ENCODE measurements at places on chromosomes 5 and 9. TPM values are rescaled to one million over a fixed set of nuclear protein-coding genes. Genes with fewer than 3 reads are reported as not detected.

The RNF208 gene
- total RNA-seq, result not detected

GRCh38 chr5:180433032-180433422 lies 61.2 kb upstream of the CNOT6 start:
- DNase-seq, result no peak

The ANKRD31 gene
- 2.8 TPM for total RNA-seq

DNA sequence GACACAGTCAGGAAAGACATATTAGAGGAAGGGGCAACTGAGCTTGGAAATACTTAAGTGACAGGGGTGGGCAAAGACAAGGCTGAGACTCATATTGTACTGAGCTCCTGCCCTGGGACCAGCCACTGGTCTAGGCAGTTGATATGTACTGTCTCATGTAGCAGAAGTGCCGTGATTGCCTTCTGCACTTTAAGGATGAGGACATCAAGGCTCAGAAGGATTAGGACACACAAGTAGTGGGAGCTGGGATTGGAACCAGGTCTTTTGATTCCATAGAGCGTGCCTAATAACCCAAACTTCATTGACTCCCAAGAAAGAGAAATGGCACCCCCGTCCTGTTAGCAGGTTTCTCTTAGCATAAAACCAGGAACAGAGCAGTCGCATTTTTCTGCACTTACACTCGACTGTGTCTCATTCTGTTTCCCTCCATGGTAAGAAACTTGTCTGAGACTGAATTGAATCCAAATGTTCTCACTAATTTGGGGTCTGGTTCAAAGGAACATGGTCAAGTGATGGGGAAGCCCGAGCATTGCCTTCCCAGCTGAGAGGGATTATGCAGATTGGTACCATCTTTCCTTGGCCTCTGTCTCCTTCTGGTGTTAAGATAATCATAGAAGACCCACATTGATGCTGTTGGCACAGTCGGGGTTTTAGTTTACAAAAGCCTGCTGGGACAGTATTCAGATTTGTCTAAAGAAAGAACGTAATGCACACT lies 70.4 kb downstream of the ANGPTL2 start:
- no peak for DNase-seq

- DNase-seq, result no peak
These were observed 353.1 kb downstream of the PTPRD start for GRCh38 chr9:10259668-10260067.

The CDX1 gene
- not detected for total RNA-seq

The ZNF300 gene
- total RNA-seq, result not detected

DNA sequence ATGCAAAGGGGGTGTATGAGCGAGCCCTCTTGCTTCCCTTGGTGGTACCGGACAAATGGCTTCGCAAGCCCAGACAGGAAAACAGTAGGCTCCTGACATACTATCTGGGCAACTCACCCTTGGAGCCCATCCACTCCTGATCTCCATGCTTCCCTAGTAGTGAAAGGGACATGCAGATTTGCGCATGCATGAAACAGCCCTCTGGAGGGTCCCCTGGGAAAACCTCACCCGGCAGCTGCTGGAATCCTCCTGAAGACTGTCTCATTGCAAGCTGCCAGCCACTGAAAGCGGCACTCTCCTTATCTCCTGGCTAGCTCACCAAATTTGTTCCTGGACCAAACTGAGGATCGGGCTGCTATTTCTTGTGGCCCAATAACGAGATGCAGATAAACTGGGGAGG lies 10.2 kb downstream of the ZNF169 start:
- DNase-seq, result no peak

DNA sequence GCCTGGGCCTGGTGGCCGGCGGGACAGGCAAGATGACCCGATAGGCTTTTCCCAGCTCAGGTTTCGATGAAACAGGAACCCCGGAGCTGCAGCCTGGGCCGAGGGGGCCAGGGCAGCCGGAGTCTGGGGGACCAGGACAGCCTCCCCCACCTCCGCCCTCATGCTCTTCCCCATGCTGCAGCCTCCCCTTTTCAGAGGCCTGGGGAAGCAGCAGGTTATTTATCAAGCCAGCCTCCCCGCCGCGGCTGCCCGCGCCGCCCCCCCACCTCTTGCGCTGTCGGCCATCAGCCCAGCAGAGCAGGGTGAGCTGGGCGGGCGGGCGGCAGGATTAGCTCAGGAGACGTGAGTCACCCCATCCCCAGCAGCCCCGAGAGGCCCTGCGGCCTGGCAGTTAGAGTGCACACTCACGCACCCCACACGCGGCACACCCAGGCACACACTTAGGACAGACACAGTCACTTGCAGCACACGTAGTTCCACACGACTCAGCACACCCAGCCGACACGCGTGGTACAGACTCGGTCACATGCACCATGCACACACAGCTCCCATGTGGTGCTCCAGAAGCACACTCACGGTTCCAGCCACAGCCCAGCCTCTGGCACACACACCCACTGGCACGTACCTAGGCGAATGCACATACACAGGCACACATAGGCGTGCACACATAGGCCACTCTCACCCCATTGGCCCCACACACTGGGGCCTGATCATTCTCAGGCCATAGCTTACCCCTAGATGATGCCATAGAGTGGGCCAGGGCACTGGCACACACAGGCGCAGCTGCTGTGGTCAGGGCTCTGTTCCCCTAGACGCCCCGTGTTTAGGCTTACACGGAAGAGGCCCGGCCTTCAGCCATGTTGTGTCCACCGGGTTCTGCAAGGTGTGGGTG lies 13.0 kb downstream of the CXXC5 start:
- no peak for DNase-seq

GRCh38 chr5:165360366-165360765 lies 1854.9 kb downstream of the MAT2B start:
- DNase-seq, result no peak

GRCh38 chr5:62341783-62342475 lies 35.9 kb downstream of the KIF2A start:
- DNase-seq, result no peak

The SHOC1 gene
- total RNA-seq, result not detected

DNA sequence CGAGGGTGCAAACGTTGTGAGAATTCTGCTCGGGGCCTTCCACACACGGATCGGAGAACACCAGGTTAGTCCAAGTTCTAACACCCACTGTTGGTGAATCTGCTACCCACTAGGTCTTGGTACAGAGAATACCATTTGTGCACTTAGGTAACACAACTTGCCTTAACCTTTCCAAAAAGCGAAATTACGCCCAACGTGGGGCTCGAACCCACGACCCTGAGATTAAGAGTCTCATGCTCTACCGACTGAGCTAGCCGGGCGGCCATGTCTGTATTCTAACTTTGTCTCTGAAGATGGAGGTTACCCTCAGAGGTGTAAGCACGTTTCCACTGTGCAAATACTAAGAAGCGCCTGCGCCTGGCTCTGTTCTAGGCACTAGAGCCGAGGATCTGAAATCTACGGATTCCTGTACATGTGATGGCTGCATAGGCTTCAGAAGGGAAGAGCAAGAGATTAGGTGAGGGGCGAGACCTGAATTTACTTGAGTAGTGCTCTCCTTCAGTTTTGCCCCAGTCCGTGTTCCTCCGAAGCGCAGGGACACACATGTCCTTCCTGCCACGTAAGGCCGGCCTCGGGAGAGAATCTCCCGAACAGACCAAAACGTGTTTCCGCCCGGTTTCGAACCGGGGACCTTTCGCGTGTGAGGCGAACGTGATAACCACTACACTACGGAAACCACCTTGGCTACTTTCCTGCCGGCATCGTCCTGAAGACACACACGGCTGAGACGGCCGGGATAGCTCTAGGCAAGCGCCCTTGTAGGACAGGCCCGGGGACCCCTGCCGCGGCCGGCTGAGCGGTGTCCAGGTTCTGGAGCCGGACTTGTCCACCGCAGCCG lies 1.1 kb upstream of the TRIM41 start:
- peak; percentile 95 for DNase-seq

The CCNI2 gene
- not detected for total RNA-seq
